GM23248 (cell line): ENCODE measurements at places on chromosomes 1 and 21.

- no peak for DNase-seq
Observed at GRCh38 chr21:45780647-45781046, 137.1 kb downstream of the PCBP3 start.

- no peak for DNase-seq
Observed at GRCh38 chr1:147834181-147834580, 68.4 kb upstream of the GJA8 start.

DNA sequence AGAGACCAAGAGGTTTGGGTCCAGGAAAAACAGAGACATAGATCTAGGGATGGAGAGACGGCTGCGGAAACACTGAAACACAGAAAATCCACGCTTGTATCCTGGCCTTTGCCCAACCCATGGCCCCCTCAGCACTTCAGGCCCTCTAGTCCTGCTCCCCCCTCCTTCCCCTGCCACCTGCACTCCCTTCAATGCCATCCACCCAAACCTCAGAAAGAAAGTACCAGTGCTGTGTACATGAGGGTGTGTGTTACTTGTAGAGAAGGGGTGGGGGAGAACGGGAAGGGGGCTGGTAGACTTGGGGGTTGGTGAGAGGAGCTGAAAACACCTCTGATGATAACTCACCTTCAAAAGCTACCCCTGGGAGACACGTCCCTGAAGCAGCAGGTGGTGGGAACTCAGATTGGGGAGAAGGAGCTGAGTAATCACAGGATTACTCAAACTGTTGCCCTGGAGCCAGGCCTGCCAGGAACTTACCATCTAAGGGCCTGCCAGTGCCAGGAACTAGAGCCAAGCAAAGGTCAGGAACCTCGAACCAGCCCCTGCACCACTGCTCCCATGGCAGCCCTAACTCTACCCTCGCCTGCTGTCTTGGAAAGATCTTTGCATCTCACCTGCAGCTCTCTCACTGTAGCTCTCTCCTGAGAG lies 11.5 kb downstream of the RORC start:
- peak; percentile 54 for DNase-seq

GRCh38 chr21:38188037-38188436 lies 68.8 kb upstream of the KCNJ15 start:
- peak; percentile 58 for DNase-seq

GRCh38 chr1:53787655-53788054 lies 48.7 kb upstream of the GLIS1 start:
- DNase-seq: no peak

GRCh38 chr1:237181743-237182317 lies 139.8 kb downstream of the RYR2 start:
- peak; percentile 26 for DNase-seq

DNA sequence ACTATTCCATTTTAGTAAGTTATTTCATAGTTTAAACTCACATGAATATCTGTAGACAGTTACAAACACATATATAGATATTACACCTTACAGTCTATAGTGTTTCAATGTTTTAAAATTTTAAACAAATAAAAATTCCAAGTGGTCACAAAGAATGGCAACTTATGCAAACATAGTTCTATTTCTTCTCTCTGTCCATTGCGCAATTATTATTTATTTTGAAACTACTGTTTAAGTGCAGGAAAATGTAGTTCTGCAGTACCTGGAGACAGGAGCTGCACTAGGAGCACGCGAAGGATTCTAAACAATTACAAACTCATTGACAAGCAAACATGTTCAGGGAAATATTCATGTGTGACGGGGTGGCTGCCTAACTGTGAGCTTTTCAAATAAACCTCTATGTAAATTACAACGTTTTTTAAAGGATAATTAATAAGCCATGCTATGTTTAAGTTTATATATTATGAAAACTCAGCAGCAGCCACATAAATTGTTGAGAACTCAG lies 312.0 kb upstream of the DUSP10 start:
- DNase-seq: peak; percentile 29

GRCh38 chr1:6357243-6357936 lies 36.2 kb downstream of the ACOT7 start:
- no peak for DNase-seq

DNA sequence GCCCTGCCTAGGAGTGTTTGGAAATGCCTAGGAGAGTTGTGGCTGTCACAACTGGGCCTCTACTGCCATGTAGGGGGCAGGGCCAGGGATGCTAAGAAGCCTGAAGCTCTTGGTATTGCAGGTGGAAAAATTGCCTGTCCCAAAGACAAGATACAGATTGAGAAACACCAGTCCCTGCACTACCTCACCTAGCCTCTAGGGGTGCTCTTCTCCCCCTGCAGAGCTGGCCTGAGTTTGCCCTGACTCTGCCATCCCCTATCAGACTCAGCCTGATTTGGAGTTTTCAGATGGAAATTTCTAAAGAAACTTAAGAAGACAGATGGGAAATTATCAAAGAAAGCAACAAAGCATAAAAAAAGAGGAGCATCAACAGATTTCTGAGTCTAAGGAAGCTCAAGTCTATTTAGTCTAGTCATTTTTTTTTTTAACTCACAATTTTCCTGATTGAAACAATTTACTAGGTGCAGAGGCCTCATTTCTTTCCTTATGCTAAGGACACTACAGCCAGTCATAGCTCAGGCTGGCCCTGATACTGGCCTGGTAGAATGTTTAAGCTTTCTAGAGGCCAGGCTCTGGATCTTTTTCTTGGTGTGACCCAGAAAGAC lies 61.4 kb upstream of the LRRN2 start:
- DNase-seq: peak; percentile 61

- no peak for DNase-seq
Observed at GRCh38 chr21:16983420-16983819, 529.4 kb upstream of the CXADR start.

DNA sequence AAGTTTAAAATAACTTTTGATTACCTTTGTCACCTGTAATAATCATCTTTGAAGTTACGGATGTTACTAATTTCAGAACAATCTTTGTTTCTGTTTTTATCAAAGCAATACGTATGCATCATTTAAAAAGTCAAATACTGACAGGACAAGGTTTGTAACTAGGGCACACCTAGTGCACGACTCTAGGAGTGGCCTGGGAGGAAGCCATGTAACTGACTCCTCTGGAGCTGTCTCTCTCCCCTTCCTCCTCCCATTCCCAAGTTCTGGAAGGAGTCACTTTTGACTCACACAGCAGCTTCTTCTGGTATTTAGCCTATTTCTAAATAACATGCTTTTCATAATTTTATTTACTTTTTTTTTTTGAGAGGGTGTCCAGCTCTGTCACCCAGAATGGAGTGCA lies 11.8 kb upstream of the RAP1GAP start:
- DNase-seq: peak; percentile 78

DNA sequence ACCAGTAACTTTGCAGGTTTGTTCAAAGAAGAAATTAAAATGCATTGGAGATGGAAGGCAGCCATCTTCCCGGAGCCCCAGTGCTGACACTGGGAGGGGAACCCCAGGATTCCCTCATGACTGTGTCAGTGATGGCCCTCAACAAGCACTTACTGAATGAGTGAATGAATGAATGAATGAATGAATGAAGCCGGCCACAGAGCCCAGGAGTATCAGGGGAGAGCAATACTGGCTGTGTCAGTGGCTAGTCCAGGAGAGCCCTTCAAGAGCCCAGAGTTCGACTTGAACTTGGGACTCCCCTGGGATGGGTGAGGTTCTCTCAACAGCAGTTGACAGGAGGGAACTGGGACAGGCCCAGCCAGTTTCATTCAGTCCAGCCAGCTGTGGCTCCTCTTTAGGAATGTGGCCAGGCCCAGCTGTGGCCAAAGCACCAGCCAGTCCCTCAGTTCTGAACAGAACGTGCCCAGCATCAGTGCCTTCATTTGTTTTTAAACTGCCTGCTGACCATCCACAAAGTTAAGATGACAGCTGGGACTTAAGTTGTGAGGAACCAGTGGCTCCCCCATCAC lies 9.2 kb upstream of the ERG start:
- DNase-seq: no peak

DNA sequence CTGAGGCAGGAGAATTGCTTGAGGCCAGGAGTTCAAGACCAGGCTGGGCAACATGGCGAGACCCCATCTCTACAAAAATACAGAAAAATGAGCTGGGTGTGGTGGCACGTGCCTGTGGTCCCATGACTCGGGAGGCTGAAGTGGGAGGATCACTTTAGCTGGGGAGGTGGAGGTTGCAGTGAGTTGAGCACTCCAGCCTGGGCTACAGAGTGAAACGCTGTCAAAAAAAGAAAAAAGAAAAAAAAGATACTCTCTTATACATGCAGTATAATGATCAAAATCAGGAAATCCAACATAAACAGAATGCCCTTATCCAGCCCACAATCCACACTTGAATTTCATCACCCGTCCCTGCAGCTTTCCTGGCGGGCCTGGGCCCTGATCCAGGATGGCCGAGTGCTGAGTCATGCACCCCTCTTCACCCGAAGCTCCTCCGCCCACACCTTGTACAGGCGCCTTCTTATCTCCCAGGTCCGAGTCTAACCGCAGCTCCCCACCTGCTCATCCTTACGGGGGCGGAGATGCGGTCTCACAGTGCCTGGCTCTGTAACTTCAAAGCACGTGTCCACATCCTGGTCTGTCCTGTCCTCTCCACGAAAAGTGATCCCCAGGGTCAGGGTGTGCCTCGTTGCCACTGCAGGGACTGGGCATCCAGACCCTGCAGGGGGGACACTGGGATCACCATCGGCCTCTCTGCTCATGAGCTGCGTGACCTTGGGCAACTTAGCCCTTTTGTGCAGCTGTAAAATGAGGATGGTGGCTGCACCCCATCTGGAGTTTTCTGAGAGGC lies 120.2 kb upstream of the SLC45A1 start:
- DNase-seq: peak; percentile 95

GRCh38 chr21:14888202-14888601 lies 176.6 kb downstream of the NRIP1 start:
- no peak for DNase-seq

DNA sequence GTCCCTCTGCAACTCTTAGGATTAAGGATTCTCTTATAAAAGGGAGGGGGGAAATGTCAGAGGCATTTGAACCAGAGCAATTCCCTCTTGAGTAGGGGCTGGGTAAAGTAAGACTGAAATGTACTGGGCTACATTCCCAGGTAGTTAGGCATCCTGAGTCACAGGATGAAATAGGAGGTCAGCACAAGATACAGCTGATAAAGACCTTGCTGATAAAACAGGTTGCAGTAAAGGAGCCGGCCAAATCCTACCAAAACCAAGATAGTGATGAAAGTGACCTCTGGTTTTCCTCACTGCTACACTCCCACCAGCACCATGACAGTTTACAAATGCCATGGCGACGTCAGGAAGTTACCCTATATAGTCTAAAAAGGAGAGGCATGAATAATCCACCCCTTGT lies 14.3 kb upstream of the COX20 start:
- no peak for DNase-seq

GRCh38 chr1:43129426-43129825 lies 42.7 kb downstream of the EBNA1BP2 start:
- no peak for DNase-seq

DNA sequence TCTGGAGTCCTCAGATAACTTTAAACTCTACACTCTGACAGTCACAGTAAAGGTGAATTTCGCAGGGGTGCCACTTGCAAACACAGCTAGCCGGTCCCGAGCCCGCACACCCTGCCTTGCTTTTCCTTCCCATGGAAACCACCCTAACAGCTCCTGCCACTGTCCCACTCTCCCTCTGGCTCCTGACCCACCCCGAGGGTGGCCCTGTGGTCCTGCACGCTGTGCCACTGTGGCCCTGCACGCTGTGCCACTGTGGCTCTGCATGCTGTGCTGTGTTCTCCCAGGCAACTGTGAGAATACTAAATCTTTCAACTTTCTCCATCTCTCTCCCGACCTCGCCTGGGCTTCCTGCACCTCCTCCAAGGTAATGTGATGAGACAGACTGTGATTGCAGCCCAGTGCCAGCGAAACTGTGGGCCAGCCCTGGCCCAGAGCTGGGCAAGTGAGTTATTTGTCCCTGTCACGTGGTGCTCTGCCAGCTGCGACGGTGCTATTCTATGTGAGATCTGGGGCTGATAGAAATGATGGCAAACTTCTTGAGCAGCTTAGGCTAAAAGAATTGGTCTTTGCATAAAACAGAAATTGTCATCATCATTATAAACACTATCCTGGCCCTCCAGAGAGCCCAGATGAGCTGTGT lies 63.4 kb upstream of the TARBP1 start:
- DNase-seq: no peak

DNA sequence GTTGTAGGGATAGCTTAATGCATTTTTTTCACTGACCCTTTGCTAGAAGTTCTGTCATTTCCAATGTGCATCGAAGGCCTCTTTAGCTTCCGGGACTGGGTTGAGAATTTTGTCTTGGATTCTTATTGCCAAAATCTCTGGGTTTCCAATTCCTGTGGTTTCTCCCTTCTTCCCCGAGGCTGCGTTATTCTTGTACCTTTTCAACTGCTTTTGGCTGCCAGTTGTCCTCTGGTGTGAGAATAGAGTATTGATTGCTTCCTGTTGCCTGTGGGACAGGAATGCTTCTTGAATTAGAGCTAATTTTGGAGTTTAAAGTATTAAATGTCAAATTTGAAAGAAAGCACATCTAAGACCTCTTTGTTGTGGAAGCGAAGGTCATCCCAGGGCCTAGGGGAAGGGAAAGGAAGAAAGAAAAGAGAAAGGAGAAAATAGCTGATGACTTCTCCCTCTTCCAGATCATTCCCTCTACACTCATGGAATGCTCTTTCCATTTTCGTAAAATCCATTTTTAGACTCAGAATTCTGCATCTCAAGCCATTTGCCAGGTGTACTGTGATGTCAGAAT lies 21.1 kb downstream of the HUNK start:
- DNase-seq: no peak

DNA sequence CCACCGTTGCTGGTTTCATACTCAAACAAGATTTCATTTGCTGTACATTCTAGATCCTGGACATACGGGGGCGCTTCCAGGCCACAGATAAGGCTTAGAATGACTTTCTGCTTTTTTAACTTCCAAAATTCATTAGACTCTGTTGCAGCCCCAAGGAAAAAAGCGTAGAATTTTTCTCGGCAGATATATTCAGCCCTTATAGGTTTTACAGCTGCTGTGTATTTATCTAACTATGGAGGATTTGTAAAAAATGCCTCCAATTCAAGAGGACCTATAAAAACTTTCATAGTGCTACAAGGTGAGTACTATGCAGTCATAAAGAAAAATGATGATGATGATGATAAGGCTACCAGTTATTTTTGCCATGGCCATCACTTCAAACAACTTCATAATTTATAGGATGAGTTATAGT lies 51.6 kb downstream of the SLC30A10 start:
- no peak for DNase-seq

DNA sequence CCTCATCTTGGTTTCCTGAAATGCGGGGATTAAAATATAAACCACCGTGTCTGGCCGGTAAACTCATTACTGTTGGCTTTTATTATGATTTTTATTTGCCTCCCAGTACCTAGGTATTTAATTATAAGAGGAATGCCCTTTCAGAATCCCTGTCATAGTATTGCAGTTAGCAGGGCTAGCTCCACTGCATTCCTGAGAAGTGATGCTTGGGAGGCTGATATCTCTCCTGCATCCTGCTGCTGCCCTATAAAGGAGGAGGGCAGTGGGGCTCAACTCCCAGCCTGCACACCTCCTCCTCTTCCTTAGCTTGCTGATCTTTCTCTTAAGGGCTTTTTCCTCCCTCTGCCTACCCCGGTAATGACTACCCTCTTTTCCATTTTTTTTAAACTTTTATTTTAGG lies 19.9 kb upstream of the DISC1 start:
- peak; percentile 38 for DNase-seq
